ENCODE measurements at places on chromosomes 1 and 21. TPM values are rescaled to one million over a fixed set of nuclear protein-coding genes. Genes with fewer than 3 reads are reported as not detected.
A peak's percentile ranks its signal among the peaks of the same experiment; 100 is the strongest.

Gene B3GALT2
- polyA plus RNA-seq, result 12.9 TPM

Gene TFF3
- polyA plus RNA-seq, result 2.6 TPM

Gene SLAMF7
- 0.43 TPM for polyA plus RNA-seq

Gene CYP4A22
- 8.2 TPM for polyA plus RNA-seq

Gene C4BPA
- polyA plus RNA-seq, result 0.45 TPM

Gene IL20
- polyA plus RNA-seq, result not detected

Gene DNAH14
- 17.5 TPM for polyA plus RNA-seq

Gene SLC26A9
- 0.29 TPM for polyA plus RNA-seq

Gene HPCAL4
- polyA plus RNA-seq, result 0.89 TPM

Gene TMEM59
- 379 TPM for polyA plus RNA-seq

Gene GBP1
- 36.1 TPM for polyA plus RNA-seq

Gene VAV3
- 112 TPM for polyA plus RNA-seq

Gene DCAF6
- polyA plus RNA-seq, result 79.0 TPM

Gene CELA2A
- polyA plus RNA-seq, result not detected

Gene FCGR1A
- polyA plus RNA-seq, result 1.8 TPM

Gene ACTN2
- 0.67 TPM for polyA plus RNA-seq

DNA sequence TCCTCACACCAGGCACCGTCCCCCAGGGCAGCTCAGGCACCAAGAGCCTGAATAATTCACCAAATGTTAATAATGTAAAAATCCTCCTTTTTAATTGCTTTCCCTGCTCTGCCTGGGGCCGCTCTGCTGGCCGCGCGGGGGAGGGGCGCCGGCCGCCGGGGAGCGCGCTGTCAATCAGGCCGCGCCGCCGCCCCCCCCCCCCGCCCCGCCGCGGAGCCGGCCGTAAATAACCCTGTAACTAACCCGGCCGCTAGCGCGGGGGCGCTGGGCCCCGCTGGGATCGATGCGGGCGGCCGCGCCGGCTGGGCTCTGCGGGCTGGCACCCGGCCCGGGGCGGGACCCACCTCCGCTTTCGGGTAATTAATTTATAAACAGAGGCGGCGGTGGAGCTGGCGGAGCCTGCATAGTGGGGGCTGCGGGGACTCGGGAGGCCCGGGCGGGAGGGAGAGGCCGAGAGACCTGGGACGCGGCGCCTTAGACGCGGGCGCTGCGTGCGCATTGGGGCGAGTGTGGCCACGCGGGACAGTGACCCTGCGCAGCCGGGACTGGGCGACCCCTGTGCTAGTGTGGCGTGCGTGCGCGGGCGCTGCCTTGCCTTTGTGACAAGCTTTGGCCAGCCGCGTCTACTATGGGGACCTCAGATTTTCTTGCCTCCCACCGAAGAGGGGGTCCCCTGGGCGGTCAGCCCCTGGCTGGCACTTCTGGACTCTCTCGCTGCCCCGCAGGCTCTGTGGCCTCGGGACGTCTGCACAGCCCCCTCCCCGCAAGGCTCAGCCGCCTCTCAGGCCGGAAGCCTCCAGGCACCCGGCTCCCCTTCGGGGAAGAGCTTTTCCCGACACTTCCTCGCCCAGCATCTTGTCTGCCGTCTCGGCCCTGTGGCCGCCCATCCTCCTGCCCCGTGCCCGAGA is 16.6 kb downstream of the SAMD11 start:
- peak; percentile 82 for DNase-seq

GRCh38 chr1:198902655-198903054 is 263.8 kb downstream of the PTPRC start:
- no peak for DNase-seq

DNA sequence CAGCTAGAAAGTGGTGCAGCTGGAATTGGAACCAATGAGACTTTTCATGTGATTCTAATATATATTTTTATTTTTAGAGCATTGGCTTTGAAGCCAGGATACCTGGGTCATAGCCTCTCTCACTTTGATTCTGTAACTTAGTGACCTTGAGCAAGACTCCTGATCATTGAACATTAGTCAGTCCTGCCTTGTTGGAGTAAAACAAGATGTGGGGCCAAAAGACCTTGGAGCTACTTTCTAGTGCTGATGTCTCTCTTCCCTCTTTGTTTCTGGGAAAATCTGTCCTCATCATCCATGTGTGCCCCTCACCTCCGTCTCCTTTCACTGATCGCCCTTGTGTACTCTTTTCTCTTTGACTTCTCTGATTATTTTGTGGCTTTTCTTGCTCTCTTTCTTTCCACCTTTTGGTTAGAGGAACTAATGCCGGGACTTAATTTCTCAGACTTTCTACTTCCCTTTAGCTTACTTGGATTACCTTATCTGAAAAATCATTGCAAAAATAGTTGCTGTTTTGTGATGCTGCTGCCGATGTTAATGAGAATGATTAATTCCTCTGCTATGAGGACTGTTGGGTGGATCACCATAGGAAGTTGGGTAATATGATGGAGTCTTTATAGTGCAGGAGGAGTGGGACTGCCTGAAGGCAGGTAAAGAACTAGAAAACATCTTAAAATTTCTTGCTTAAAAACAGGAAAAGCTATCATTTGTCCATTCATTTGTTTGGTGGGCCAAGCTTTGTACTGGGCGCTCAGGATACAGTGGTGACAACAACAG is 72.0 kb downstream of the NOS1AP start:
- DNase-seq, result no peak

DNA sequence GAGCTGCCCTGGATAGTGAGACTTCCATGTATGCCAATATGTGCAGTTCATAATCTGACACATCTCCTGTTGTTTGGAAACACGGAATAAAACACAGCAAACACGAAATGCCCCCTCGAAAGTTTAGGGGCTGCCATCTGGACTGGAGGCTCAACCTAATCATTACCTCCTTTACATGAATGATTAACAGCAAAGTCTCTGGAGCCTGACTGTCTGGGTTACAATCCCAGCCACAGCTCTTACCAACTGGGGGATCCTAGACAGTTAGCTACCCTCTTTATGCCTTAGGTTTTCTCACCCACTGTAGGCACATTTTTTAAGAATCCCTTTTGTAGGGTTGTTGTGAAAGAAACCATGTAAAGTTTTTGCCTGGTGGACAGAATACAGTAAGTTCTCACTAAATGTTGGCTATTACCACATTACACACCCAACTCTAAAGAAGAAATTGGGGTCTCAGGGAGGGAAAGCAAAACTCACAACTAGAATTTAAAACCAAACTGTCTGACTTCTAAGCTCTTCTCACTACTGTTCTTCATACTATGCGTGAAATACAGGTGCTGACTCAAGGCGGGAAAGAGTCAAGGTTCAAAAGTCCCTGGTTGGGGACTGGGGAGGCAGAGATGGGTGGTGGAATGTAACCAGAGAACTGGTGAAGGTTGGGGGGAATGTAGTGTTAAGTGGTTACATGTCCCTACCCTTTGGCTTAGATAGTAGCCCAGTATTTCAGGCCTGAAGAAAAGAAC is 24.2 kb downstream of the CYP4A22 start:
- DNase-seq, result no peak

- no peak for DNase-seq
These were observed 3.3 kb upstream of the ADAR start for GRCh38 chr1:154611150-154611862.

DNA sequence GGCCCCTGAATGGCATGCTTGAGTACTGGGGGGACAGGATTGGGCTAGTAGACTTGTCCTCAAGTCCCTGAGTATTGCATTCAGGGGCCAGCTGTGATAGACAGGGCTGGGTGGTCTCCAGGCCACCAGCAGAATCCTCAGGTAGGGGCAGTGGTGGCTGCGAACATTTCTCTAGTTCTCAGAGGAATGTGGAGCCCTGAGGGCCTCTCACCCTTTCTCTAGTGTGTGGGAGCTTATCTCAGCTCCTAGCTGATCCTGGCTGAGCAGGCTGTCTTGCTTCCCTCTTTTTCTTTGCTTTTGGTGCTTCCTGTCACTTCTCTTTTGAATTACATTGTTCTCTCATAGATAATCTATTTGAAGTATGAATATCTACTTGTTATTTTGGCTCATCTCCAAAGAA is 30.0 kb upstream of the PM20D1 start:
- DNase-seq, result no peak

DNA sequence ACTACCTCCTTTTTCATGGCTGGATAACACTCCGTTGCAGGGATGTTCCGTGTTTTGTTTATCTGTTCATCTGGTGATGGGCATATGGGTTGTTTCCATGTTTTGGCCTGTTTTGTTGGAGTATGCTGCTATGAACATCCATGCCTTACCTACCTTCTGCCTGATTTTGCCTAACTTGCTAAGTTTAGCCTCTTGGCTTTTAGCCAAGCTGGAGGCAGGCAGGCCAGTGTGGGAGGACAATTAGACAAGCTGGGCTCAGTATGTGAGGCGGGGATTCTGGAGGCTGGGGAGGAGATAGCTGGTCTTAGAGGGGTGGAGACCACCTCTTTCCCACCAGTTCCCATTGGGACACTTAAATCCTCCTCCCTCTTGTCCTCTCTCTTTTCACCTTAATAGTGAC is 98.4 kb upstream of the WNT4 start:
- no peak for DNase-seq

DNA sequence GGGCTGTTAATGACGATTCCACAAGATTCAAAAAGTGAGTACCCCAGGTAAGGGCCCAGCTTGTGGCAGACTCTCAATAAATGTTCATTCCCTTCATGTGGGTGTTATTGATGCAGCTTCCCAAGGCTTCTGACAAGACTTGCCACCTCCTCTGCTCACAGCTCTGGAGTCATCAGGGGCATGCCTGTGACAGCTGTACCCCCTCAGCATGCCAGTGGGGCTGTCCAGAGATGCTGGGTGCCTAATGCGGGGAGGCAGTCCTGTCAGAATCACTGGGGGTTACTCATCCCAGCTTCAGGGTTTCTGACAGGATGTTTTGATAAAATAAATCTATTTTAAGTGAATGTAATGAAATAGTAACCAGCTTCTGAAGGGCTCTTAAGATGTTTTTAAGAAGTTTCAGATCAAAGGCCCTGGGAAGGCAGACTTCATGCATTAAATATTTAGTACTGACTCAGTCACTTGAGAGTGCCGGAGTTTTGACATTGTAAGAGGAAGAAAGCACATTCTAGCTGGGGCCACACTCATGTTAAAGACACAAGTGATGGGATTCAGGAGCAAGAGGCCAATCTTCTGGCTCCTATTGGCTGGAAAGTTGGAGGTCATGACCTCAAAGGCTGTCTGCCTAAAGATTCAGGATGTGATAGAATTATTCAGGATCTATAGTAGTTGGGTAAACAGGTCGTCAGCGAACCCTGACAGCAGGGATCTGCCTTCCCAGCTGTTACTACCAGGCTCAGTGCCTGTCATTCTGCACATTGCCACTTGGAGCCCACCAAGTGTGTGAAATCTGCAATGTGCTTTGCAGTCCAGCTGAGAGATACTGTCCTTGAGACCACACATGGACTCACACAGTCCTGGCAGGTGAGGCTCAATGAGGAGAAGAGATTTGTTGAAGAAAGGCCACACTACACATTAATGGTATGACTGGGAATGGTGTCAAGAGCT is 239.6 kb upstream of the BEND5 start:
- DNase-seq, result no peak

- DNase-seq, result no peak
These were observed 111.0 kb downstream of the TAS1R2 start for GRCh38 chr1:18748435-18748834.

GRCh38 chr1:43586136-43586731 is 55.6 kb downstream of the PTPRF start:
- DNase-seq, result no peak

DNA sequence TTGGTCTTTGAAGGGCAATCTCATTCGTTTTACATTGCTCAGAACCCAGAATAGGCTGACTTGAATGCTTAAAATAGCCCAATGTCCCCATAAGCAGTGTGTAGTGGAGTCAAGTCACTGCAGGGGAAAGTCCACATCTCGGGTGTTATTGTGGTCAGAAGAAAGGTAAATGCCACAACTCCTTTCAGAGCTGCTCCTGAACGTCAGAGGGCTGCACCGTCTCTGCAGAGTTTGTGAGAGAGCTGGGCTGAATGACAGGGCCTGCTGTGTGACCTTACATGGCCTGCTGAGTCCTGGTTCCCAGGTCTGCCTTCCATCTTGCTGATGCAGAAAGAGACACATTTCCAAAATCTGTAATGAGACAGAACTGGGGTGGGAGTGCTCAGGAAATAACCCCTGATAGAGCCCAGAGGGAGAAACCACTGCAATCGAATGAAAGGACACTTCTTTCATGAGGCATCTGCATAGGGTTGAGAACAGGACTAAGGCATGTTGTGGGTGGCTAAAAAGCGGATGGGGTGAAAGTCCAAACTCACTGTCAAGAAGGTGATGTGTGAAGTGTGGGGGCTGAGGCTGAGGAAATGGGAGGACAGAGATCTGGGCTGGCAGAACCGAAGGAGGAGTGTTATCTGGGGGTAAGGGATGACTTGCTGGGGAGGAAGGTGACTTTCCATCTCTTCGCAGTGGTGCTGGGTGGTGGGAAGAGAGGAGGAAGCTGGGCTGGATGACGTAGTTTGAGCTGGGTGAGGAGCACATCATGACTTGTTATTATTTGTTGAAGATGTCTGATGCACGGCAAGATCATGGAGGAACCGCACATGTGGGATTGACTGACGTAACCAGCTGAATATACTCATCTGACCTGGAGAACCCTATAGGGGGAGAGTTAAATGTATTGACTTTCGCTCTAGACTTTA is 33.7 kb downstream of the XCL2 start:
- no peak for DNase-seq

DNA sequence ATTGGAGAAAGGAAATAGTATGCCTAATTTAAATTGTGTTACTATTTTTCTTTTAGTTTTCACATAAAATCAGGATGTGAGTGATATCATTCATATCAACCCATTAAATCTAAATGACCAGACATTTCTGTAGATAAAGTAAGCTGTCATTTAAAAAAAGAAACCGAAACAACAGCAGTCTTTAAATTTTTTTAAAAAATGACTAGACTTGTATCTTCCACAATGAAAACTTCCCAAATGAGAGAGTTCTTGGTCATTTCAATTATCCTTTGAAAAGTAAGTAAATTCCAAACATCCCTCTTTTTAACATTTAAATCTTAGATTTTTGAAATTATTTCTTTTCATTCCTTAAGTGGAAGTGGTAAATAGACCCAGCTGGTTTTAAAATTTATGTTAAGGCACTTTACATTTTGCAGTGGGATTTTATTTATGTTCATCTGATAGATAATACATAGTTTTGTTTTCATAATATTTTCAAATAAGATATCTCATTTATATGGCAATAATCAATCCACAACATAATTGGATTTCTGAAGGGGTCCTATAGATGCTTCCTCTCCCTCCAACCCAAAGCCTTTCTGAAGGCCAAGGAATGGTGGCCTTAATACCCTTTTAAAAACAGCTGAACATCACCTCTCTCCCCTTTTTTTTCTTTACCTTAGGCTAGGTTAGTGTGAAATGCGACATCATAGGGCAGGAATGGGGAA is 3.1 kb downstream of the FOXD3 start:
- DNase-seq, result no peak

GRCh38 chr1:4090556-4090955 is 190.5 kb upstream of the C1orf174 start:
- no peak for DNase-seq

- DNase-seq, result no peak
These were observed 23.1 kb downstream of the GPR137B start for GRCh38 chr1:236165238-236165981.

GRCh38 chr1:68329096-68329835 is 96.9 kb upstream of the WLS start:
- no peak for DNase-seq

Measured in left renal pelvis (tissue), 4 donors.